ENCODE measurements at places on chromosomes 6 and 20. TPM values are rescaled to one million over a fixed set of nuclear protein-coding genes. Genes with fewer than 3 reads are reported as not detected.

Gene GUCA1A
- not detected for total RNA-seq

Gene PRKN
- total RNA-seq, result 27.5 TPM

Gene KHDRBS2
- total RNA-seq, result not detected

Gene RIMS4
- total RNA-seq, result 0.24 TPM

Gene ZC2HC1B
- total RNA-seq, result not detected

Gene GABRR1
- total RNA-seq, result not detected

Gene IL22RA2
- not detected for total RNA-seq

Gene FOXP4
- 18.0 TPM for total RNA-seq

Gene DOK5
- total RNA-seq, result 7.7 TPM

Gene HSD17B8
- total RNA-seq, result 20.0 TPM

Gene RANBP9
- total RNA-seq, result 32.8 TPM

All from heart right ventricle (tissue), 16 donors.